ENCODE measurements at places on chromosomes 3 and 15.

- no peak for DNase-seq
These were observed 187.2 kb downstream of the SHQ1 start for GRCh38 chr3:72661115-72661457.

GRCh38 chr15:85497172-85497569 lies 116.8 kb downstream of the AKAP13 start:
- no peak for DNase-seq

GRCh38 chr15:73758461-73758860 lies 5.3 kb upstream of the INSYN1 start:
- no peak for DNase-seq

DNA sequence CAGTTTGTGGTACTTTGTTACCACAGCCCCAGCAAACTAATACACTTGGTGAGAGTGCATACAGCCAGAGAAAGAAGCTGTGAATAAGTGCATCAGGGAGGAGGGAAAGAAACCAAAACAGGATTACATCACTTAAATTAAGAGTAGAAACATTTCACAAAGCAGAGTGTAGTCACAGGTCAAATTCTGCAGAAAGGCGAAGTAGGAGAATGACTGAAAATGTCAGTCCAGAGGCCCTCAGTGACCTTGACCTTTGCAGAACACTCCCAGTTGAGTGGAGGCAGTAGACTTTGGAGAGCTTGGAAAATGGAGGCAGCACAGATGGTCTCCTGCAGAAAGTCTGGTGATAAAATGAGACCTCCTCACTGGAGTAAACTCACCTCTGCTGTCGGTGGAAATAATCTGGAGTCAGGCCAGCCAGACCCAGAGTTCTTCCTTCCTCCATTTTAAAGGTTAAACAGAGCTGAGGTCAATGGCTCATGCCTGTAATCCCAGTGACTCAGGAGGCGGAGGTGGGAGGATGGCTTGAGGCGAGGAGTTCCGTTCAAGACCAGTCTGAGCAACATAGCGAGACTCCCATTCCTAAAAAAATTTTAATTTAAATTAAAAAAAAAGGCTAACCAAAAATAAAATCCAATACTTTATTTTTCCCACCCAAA lies 5.0 kb downstream of the CD86 start:
- DNase-seq: no peak

DNA sequence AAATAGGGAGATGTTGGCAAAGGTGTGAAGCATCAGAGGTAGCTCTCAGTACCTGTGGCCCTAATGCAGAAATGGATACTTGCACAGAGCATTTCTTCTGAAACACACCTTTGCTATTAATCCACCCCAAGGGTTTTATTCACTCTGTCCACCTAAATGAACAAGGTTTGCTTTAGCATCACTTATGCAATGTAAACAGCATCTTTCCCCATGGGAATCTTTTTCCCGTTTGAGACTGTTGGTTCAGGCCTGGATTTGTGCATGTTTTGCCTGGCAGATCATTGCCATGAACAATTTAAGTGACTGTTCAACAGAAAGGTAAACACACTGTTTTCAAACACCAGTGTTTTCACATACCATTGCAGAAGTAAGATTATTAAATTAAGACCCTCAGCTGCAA lies 508.3 kb downstream of the SOX2 start:
- DNase-seq: no peak
